ENCODE measurements at places on chromosomes 7 and 10.

GRCh38 chr10:66717231-66717981, 208.4 kb upstream of the LRRTM3 start:
- no peaks in the 10 kb centered on the region for H3K27me3 ChIP-seq
- no peaks in the 10 kb centered on the region for H3K36me3 ChIP-seq
- no peaks in the 10 kb centered on the region for H3K4me1 ChIP-seq
- no peak for DNase-seq
- H3K27ac ChIP-seq, result no peak overlapping the region

DNA sequence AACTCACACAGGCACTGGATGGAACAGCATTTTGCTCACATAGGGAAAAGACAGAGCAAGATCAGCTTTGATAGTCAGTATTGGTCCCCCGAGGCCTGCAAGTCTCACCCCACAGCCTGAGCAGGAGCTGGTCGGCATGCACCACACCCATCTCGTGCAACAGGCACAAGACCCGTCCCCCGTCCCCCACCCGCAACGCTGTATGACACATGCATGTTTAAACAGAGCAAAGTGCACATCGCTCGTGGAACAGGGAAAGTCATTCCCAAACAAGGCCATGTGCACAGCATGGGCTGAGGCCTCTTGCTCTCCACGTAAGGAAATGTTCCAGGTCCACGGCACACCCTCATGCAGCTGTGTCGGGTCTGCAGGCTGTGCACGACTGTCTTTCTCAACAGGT, 527.2 kb downstream of the ACTR3B start:
- H3K4me1 ChIP-seq, result no peaks in the 10 kb centered on the region
- no peaks in the 10 kb centered on the region for H3K27me3 ChIP-seq
- no peak for DNase-seq
- no peak overlapping the region for H3K27ac ChIP-seq
- no peak overlapping the region for H3K4me3 ChIP-seq

GRCh38 chr7:142809671-142810070, 38.9 kb downstream of the PRSS2 start:
- DNase-seq, result no peak
- H3K27me3 ChIP-seq, result no peaks in the 10 kb centered on the region
- peaks cover 7% of the 10 kb centered on the region for H3K4me1 ChIP-seq
- no peaks in the 10 kb centered on the region for H3K36me3 ChIP-seq

GRCh38 chr7:142176901-142177300, 65.4 kb downstream of the MGAM2 start:
- no peaks in the 10 kb centered on the region for H3K27me3 ChIP-seq
- no peaks in the 10 kb centered on the region for H3K4me1 ChIP-seq
- H3K27ac ChIP-seq, result no peak overlapping the region
- no peaks in the 10 kb centered on the region for H3K36me3 ChIP-seq
- no peak overlapping the region for H3K4me3 ChIP-seq
- DNase-seq, result no peak

GRCh38 chr7:31382722-31383121, 42.2 kb upstream of the NEUROD6 start:
- H3K27me3 ChIP-seq, result no peaks in the 10 kb centered on the region
- no peaks in the 10 kb centered on the region for H3K4me1 ChIP-seq
- H3K27ac ChIP-seq, result no peak overlapping the region
- no peak for DNase-seq
- H3K36me3 ChIP-seq, result no peaks in the 10 kb centered on the region

- H3K27me3 ChIP-seq, result no peaks in the 10 kb centered on the region
- H3K27ac ChIP-seq, result no peak overlapping the region
- H3K36me3 ChIP-seq, result no peaks in the 10 kb centered on the region
- H3K4me3 ChIP-seq, result no peak overlapping the region
- no peak for DNase-seq
- H3K4me1 ChIP-seq, result peaks cover 1% of the 10 kb centered on the region
These were observed 4.9 kb downstream of the PKD2L1 start for GRCh38 chr10:100325158-100325557.

- H3K36me3 ChIP-seq, result no peaks in the 10 kb centered on the region
- DNase-seq, result no peak
- no peaks in the 10 kb centered on the region for H3K4me1 ChIP-seq
- H3K4me3 ChIP-seq, result no peak overlapping the region
- no peaks in the 10 kb centered on the region for H3K27me3 ChIP-seq
These were observed 289.9 kb upstream of the SP8 start for GRCh38 chr7:21076574-21076973.

GRCh38 chr7:28986765-28987110, 28.6 kb upstream of the TRIL start:
- H3K4me3 ChIP-seq, result no peak overlapping the region
- H3K36me3 ChIP-seq, result no peaks in the 10 kb centered on the region
- peaks cover 5% of the 10 kb centered on the region for H3K4me1 ChIP-seq
- DNase-seq, result no peak
- H3K27me3 ChIP-seq, result no peaks in the 10 kb centered on the region

DNA sequence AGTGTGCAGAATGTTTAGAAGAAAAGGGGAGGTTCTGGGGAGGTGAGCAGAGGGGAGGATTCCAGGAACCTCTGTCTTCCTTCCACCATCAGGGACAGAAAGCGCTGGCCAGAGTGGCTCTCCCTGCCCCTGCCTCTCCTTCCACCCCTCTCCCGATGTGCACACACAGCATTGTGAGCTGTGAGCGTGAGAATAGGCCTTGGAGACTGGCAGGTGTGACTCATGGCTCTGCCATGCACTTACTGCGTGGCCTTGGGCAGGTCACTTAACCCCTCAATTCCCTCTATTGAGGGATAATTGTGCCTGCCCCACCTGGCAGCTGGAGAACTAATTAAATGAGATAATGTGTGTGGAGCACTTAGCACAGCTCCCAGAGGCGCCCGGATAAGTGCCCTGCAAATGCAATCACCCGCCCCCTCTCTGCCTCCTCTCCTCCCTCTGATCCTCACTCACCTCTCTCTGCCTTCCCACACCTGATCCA, 115.4 kb downstream of the ZMIZ1 start:
- H3K27ac ChIP-seq, result no peak overlapping the region
- H3K36me3 ChIP-seq, result no peaks in the 10 kb centered on the region
- no peak overlapping the region for H3K4me3 ChIP-seq
- no peak for DNase-seq

DNA sequence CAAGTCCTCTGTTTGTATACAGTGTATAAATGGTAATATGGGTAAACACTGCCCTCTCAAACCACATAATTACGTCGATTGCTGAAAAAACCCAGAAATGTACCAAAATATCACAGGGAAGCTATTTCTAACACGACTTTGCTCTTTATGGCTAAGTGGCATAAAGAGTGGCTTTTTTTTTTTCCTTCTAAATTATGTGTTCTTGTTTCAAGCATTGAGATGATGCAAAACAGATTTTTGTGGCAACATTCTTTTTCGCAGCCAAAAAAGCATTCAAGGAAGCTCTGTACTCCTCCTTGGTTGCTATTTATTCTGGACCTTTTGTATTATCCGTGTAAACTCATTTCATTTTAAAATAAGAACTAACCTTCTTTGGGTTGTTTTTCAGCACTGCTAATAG, 138.9 kb downstream of the VTI1A start:
- no peak for DNase-seq
- no peaks in the 10 kb centered on the region for H3K4me1 ChIP-seq
- no peak overlapping the region for H3K27ac ChIP-seq

GRCh38 chr7:1541431-1542162, 11.1 kb downstream of the MAFK start:
- no peaks in the 10 kb centered on the region for H3K27me3 ChIP-seq
- peaks cover 12% of the 10 kb centered on the region for H3K36me3 ChIP-seq
- no peak overlapping the region for H3K27ac ChIP-seq
- H3K4me1 ChIP-seq, result peaks cover 9% of the 10 kb centered on the region
- H3K4me3 ChIP-seq, result no peak overlapping the region
